ENCODE measurements at places on chromosomes 5 and 9.

GRCh38 chr5:56018832-56019231 is 24.1 kb upstream of the IL6ST start:
- DNase-seq = no peak

GRCh38 chr5:119049824-119050449 is 20.9 kb upstream of the DMXL1 start:
- peak; percentile 57 for DNase-seq

GRCh38 chr5:9861666-9862256 is 231.6 kb upstream of the TAS2R1 start:
- DNase-seq = no peak

GRCh38 chr5:107496466-107496865 is 174.3 kb downstream of the EFNA5 start:
- DNase-seq = no peak

DNA sequence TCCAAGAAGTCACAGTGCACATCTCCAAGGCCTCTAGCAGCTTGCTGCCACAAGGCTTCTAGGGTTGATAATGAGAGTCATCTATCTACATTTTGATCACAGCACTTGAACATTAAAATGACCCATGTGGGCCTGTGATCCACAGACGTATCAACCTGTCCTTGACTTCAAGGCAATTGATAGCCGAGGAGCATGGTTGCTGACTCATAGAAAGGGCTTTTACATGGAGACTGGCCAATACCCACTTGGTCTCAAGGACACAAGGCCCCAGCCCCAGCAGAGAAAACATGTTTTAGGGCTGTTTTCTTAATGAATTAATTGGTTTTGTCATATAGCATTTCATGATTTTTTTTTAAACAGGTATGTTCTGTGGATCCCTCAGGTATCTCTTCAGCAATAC is 314.0 kb downstream of the SEMA5A start:
- no peak for DNase-seq

DNA sequence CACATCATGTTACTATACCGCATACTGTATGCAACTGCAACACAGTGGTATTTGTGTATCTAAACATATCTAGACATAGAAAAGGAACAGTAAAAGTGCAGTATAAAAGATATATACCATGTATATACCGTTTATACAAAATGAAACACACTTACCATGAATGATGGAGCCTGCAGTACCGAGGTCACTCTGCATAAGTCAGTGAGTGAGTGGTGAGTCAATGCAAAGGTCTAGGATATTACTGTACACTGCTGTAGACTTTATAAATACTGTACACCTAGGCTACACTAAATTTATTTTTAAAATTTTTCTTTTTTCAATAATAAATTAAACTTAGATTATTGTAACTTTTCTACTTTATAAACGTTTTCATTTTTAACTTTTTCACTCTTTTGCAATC is 29.3 kb downstream of the PRELID2 start:
- no peak for DNase-seq

GRCh38 chr9:135951889-135952663 is 9.1 kb downstream of the UBAC1 start:
- DNase-seq = no peak

GRCh38 chr5:93579692-93580062 is 1.3 kb downstream of the NR2F1-AS1 start:
- DNase-seq = no peak

GRCh38 chr9:75053869-75054268 is 25.8 kb upstream of the CARNMT1 start:
- no peak for DNase-seq

- DNase-seq = no peak
Observed at GRCh38 chr9:121483049-121483448, 16.6 kb downstream of the GGTA1 start.

- DNase-seq = no peak
Observed at GRCh38 chr5:151706906-151707305, 20.2 kb upstream of the SPARC start.

GRCh38 chr5:94245608-94246007 is 372.8 kb downstream of the KIAA0825 start:
- DNase-seq = no peak

- peak; percentile 63 for DNase-seq
Observed at GRCh38 chr9:126301985-126302603, 24.5 kb upstream of the MVB12B start.

- no peak for DNase-seq
Observed at GRCh38 chr5:180797256-180798192, 5.1 kb downstream of the MGAT1 start.

GRCh38 chr9:80615964-80616363 is 1044.2 kb downstream of the TLE4 start:
- no peak for DNase-seq

GRCh38 chr5:39021413-39021812 is 52.8 kb downstream of the RICTOR start:
- DNase-seq = peak; percentile 15

DNA sequence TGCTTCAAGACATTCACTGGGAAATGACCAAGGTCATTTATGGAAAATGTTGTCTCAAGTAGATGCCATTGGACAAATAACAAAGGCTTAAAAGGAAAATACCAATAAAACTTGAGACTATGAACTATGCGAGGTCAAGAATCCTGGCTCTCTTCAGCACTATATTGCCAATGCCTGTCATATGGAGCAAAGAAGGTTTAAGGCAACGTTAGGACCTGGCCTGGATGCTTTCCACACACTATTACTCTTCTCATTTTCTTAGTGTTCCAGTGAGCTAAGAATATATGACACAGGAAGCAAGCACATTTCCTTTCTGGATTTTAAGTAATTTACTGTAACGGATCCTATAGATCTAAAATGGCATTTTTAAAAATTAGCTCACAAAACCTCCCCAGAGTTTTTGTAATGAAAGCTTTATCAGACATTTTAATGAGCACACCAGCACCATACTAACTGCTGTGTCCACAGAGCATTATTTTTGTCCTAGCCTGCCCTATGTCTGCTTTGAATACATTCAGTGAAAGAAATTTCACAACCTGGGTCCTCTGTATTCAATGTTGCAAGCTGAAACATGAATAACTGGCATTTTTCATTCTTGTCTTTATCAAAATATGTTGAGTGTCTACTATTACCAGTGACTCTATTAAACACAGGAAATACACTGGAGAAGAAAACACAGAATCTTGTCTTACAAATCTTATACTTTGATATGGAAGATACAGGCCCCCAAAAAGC is 315.6 kb downstream of the CETN3 start:
- DNase-seq = no peak

DNA sequence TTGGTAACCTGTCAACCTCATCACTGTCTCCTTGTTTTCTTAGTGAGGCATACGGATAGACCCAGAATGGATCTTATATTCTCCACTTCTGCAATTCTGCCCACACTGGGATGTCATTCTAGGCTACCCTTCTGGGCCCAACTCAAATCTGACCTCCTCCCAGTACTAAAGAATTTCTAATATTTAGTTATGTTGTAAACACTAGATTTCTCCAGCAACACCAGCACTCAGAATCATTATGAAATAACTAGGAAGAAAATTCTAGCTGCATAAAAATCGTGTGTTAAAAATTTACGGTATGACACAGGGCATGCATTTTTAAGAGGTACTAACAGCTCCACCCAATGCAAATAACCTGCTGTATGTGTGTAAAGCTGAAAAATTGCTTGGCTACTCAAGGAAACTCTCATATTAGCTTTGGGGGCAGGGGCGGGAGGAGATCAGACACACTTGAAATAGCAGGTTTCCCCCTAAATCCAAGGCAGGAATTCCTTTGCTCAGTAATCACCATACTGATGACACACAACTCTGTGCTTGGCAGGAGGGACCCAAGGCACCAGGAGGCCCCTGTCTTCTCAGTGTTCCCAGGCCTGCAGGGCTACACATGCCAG is 27.3 kb downstream of the MACROH2A1 start:
- no peak for DNase-seq

DNA sequence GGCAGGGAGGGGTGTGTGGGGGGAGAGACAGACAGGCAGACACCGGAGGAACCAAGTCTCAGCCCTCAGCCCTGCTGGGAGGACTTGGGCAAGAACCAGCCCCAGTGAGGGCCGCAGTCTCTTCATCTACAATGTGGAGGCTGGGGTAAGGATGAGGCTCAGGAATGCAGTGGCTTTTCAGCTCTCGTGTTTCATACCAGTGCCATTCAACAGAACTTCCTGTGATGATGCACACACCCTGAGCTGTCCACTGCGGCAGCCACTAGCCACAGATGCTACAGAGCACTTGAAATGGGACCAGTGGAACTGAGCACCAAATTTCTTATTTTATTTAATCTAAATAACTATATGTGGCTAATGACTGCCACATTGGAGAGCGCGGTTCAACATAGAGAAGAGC is 10.7 kb downstream of the CAMK2A start:
- no peak for DNase-seq

- no peak for DNase-seq
Observed at GRCh38 chr9:18398038-18398437, 75.9 kb upstream of the ADAMTSL1 start.

- no peak for DNase-seq
Observed at GRCh38 chr9:126335837-126336735, 9.5 kb downstream of the MVB12B start.

GRCh38 chr5:14270209-14270702 is 127.1 kb downstream of the TRIO start:
- peak; percentile 33 for DNase-seq

DNA sequence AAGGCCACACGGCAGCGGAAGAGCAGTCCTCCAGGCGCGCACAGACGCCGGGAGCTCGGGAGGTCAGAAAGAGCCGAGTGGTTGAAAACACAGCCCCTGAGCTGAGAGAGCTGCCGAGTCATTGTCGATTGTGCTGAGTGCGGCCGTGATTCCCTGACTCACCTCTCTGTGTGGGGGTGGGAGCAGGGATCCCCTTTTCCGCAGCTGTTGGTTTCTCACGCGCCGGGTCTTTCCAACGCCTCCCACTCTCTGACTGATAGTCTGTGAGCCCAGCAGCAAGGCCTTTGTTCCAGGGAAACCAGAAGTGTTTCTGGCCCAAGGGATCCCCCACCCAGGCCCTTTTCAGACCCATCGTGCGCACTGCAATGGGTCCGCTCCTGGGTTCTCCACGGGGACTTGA is 97.3 kb downstream of the MRPL36 start:
- DNase-seq = no peak

DNA sequence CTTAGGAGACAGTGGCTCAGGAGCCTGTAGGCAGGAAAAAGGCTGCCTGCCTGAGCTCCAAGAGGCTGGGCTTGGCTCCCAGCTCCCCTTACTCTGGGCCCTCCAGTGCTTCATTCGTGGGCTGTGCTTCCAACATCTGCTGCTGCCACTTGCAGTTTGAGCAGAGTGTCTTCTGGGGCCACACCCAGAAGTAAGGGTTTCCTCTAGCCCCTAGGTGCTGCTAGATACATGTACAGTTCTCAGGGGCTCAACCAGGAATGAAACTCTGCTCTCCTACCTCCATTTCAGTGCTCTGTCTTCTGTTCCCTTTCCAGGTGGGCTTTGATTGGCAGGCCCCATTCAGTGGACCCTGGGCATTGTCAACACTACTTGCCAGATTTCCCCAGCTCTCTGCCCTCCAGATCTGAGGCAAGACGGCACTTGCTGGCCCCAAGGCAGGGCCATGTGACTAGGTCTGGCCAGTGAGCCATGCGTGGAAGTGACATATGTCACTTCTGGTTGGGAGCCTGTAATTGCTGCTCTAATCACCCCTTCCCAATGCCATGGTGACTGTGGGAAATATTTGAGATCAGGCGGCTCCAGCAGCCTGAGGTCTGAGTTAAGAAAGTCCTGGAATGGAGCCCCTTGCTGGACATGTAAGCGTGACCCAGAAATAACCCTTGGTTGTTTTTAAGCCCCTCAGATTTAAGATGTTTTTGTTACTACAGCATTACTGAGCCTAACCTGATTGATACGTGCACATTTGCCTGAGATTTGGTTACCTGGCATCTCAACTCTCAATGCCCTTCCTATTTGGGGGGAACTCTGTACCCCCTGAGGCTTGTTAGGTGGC is 9.4 kb upstream of the BOD1 start:
- DNase-seq = no peak

DNA sequence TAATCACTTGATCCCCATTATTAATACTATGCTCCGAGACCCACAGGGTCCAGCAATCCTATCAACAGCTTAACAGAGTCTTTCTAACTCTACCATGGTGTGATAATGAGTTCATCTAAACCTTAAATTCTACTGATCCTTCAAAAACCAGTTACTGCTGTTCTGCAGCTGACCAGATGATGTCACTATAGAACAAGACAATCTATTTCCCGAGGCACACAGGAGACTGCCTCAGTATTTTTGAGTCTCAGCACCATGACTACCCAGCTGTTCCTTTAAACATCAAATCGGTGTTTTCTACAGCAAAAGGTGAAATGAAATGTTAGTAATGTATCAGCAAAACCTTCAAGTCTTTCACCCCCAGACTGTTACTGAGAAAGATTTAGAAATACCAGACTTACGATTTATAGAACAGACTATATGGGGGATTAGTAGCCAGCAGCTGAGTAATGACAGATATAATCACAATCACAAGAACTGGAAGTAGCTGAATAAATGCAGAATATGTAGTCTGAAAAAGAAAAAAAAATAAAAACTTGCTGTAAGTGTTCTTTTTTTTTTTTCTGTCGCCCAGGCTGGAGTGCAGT is 16.9 kb downstream of the DNAJC18 start:
- DNase-seq = peak; percentile 40

DNA sequence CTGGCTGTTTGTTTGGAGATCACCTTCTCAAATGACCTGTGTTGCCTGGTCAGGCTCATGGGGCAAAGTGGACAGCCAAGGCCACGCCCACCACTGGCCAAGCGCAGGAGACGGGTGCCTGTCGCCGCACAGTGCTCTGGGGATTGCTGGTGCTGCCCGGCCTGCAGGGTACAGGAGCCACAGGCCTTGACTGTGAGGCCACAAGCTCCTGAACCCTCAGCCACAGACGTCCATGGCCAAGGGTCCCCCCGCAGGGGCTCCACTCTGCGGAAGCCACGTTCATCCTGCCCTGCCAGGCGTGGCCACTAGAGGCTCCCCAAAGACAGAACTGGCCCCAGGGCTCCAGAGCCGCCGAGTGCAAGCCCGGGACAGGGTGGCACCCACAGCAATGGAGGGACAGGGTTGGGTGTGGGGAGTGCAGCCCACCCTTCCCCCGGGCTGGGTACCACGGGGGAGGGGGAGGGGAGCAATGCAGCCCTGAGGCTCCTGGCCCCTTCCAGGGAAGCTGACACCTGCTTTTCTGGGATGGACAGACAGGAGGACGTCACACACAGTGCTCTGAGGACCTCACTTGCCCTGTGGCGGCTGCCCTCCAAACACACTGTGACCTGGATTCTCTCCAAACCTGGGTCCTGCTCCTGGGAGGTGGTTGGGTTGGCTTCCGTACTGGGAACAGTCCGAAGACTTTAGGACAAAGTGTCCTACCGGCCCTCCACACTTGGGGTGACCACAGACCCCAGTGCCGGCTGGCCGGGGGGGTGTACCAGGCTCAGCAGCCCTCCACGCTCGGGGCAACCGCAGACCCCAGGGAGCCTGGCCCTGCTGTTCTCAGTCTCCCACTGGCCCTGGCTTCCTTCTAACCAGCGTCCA is 21.5 kb downstream of the TPPP start:
- DNase-seq = peak; percentile 36
